ENCODE measurements at places on chromosomes 13 and 19.

DNA sequence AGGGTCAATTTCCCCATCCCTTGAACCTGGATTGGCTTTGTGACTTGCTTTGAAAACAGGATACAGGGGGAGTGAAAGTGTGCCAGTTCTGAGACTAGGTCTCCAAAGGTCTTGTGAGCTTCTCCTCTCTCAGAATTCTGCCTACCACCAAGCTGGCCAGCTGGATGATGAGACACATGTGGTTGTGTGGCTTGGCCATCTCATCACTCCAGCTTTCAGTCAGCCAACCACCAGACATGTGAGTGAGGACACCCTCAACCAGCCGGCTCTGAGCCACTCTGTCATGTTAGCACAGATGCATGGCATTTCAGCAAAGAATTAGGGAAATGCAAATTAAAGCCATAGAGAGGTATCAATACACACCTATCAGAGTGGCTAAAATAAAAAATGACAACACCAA, 29.5 kb downstream of the ENOX1 start:
- DNase-seq: no peak

DNA sequence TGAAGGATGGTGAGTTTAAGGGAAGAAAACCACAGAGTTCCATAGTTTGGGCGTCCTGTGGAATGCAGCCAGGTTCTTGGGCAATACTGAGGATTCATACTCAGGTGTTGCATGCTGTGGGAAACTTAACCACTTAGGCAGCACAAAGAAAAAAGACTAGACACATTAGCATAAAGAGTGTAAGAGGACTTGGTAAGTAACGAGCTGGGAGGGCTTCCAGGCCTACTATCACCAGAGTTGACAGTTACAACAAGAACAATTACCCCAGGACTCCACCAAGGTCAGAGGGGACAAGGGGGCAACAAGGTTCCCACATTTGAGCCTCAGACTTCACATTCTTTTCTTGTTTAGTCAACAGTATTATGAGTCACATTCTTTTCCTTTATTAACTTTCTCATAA, 33.2 kb downstream of the KCTD12 start:
- no peak for DNase-seq

GRCh38 chr13:28584873-28585381, 74.0 kb upstream of the POMP start:
- no peak for DNase-seq

DNA sequence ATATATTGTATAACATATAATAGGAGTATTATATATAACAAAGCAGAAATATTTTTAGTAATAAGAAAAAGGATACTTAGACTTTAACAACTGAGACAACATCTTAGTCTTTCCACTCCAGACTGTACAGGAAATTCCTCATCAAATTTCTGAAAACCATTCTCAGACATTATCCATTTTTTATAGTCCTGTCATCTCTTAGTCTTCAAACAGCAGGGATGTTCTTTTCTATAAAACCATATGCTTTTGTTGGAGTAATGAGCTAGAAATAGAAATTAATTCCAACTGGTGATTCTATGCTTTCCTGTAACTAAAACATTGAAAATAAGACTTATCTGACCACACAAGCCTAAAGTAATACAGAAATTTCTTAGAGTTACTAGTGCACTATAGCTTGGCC, 82.2 kb upstream of the CSNK1A1L start:
- no peak for DNase-seq

- no peak for DNase-seq
Observed at GRCh38 chr13:110856942-110857835, 57.7 kb downstream of the ANKRD10 start.

- no peak for DNase-seq
Observed at GRCh38 chr13:36130552-36131221, 495 bp downstream of the DCLK1 start.

- no peak for DNase-seq
Observed at GRCh38 chr13:45194081-45194939, 6.5 kb downstream of the KCTD4 start.

All from stimulated activated CD4-positive, alpha-beta T cell treated with anti-CD3 and anti-CD28 coated beads, Interleukin-4, amount 100 ng/mL, for 1 hour (primary cell).